ENCODE measurements at places on chromosomes 1 and 21.

DNA sequence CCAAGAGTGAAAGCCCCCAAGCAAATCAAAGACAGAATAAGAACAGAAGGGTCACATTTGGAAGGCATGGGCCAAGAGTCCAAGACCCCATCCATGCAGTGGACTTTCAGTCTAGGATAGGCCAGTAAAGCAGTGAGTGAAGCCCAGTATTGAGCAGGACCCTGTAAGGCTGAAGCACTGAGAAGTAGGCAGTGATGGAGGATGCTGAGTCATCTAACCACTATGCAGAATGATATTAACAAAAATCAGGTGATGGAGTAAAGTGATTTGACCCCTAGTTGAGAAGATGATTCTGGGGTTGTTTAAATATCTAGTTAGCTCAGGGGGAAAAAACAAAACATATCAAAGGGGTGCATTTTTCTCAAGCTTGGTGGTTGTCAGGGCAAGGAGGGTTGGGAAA lies 308.7 kb upstream of the PLXNA2 start:
- no peak for DNase-seq

- DNase-seq, result no peak
These were observed 276.9 kb downstream of the VAV3 start for GRCh38 chr1:107687849-107688753.

DNA sequence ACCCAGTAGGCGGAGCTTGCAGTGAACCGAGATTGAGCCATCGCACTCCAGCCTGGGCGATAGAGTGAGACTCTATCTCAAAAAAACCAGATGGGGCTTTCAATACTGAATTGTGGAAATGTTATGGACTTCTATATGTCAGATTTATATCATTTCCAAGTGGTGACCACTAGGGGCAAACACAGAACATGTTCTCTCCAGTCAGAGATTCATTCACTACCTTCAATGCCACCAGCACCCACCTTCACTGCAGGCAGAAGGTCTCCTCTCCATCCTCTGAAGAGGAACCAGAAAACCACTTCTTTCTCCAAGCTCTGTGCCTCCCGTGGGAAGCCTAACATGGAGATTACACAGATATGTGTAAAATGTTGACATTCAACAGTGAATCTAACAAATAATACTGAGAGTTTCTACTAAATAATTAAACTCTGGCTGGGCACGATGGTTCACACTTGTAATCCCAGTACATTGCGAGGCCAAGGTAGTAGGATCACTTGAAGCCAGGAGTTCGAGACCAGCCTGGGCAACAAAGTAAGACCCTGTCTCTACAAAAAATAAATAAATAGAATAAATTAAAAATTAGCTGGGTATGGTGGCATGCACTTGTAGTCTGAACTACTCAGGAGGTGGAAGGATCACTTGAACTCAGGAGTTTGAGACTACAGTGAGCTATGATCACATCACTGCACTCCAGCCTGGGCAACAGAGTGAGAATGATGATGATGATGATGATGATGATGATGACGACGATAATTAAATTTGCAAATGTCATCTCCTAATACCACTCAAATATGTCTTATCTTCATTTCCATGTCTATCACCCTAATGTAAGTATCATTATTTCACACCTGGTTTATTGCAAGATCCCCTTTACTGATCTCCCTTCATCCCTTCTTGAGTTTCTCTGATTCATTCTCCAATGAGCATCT lies 151.1 kb downstream of the ZNF281 start:
- no peak for DNase-seq

DNA sequence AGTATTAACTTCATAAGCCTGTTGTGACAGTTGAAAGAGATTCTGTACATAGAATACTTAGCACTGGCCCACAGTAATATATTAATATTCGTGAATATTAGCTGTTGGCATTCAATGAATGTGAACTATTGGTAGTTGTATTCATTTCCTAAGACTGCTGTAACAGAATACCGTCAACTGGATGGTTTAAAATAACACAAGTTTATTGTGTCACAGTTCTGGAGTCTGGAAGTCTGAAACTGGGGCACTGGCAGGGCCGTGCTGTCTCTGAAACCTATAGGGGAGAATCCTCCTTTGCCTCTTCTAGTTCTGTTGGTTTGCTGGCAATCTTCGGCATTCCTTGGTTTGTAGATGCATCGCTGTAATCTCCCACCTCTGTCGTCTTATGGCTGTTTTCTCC lies 47.5 kb downstream of the OLFML3 start:
- no peak for DNase-seq

DNA sequence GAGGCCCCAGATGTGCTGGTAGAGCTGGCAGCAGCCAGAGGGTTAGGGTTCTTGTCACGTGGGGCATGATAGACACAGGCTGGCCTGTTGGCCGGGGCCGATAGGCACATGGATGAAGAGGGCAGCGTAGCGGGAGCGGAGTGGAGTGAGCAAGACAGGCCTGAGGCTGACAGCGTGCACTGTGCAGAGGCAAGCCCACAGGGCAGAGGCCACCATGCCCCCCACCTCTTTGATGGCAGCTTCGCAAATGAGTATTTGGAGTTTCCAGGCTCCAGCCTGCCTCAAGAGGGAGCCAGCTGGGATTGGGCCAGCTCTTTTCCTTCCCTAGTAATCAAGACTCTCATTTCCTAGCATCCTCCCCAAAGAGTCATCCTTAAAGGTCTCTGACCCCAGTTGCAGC lies 43.5 kb downstream of the TMCC2 start:
- no peak for DNase-seq

GRCh38 chr1:66495495-66495894 lies 38.5 kb upstream of the SGIP1 start:
- DNase-seq, result no peak

GRCh38 chr1:201605385-201606010 lies 66.6 kb downstream of the NAV1 start:
- DNase-seq, result no peak

DNA sequence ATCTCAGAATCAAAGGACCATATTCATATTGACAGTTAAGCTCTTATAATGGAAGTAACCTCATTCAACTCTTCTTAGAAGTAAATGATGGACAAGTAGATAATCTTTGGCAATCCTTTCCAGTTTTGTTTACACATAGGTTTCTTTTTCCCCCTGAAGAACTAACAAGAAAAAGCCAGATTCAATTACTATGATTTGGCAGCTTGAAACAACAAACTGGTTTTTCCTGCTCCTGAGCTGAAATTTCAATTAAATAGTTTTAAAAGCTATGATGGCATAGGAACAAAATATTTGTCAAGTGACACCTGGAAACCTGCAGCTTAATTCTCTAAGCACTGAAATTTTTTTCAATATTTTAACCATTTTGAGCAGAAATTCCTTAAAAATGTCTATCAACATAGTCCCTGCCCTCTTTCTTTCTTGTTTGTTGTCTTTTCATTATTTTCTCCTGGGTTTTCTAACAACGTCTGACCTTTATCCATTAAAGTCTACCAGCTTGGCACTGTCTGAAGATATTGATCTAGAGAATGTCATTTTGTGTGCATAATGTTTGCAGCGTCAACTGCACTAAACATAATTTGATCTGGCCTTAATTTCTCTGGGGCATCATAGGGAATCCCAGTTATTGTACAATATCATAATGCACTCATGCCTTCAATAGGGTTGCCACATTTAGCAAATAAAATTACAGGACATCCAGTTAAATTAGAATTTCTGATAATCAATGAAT lies 4.0 kb upstream of the SLC35A3 start:
- no peak for DNase-seq

- DNase-seq, result no peak
These were observed 68.8 kb downstream of the RPS6KC1 start for GRCh38 chr1:213119794-213120193.

- no peak for DNase-seq
These were observed 189.6 kb downstream of the SMYD3 start for GRCh38 chr1:246317332-246318035.

DNA sequence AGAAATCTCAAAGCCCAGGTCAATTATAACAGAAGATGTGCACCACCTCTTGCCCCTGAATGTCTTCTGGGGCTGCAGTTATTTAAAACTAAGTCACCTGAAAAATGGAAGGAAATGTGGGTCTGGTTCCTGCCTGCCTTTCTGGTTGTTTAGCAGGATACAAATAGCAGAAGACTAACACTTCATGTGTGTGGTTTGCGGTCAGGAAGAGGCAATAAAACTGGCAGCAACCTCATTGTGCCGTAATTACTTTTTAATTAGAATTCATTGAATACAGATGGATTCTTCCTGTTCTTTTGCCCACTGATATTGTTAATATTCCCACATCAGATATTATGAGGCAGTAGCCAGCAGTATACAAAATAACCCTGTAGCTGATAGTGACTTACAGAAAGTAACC lies 345.7 kb downstream of the ZNF326 start:
- no peak for DNase-seq

- no peak for DNase-seq
These were observed 27.7 kb downstream of the NEK2 start for GRCh38 chr1:211647711-211648121.

GRCh38 chr1:163657719-163658118 lies 336.0 kb downstream of the NUF2 start:
- DNase-seq, result no peak

- no peak for DNase-seq
These were observed 222.0 kb downstream of the CAMTA1 start for GRCh38 chr1:7006996-7007871.

DNA sequence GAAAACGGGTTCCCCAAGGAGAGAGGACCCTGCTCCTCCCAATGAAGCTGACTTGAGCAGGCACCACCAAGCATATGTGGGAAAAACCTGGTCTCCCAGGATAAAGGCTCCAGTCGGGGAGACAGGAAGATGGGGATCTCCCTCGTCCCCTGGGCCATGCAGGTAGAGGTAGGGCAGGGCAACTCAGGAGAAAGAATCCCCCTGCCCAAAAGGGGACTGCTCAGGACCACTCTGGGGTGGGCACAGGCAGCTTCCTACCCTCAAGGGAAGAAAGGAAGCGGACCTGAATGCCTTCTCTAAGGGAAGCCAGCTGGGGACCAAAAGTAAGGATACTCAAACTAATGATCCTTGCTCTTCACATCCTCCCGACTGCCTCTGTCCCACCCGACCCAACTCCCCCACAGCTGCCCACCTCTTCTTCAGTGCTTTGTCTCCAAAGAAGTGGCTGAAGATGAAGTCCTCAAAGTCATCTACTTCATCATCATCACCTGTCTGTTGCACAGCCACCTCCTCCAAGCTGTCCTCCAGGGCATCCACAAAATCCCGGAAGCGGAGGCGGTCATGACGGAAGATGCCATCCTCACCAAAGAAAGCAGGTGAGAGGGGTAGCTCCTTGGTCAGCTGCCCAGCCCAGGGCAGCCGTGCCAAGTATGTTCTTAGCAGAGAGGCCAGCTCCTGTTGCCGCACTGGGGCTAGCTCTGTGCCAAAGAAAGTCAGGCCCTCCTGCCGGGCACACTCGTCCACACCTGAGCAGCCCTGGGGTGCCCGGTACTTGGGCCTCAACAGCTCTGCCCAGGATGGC lies 8.8 kb upstream of the PMVK start:
- no peak for DNase-seq

GRCh38 chr1:226678701-226679100 lies 60.4 kb downstream of the ITPKB start:
- no peak for DNase-seq

DNA sequence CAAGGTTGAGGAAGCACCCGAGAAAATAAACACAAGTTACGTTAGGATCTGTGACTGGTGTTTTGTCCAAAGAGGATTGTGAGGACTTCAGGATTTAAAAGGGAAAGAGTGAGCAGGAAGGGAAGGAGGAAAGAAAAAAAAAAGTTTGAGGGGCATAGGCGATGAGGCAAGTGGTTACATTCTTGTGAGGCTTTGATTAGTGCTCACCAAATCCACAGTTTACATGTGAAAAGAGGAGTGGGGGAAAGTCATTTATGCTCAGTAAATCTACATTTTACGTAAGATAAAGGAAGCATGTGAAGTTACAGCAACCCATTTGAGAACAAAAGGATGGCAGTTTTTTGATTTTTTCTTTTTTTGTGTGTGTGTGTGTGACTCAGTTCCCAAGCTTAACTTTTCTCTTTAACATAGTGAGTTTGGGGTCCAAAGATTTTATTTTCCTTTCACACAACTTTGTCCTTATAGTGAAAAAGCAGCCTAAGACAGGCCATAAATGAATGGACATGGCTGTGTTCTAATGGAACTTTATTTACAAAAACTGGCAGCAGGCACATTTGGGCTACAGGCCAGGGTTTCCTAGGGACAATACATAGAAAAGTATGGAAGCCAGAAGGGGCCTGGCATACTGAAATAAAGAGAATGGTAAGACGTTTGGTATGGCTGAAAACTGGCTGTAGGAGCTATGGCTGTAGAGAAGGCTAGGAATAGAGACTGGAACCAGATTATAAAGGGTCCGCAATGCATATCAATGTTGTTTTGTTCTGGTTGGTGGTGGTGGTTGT lies 121.7 kb downstream of the FGGY start:
- no peak for DNase-seq

- no peak for DNase-seq
These were observed 14.5 kb upstream of the CFAP298 start for GRCh38 chr21:32626621-32627196.

DNA sequence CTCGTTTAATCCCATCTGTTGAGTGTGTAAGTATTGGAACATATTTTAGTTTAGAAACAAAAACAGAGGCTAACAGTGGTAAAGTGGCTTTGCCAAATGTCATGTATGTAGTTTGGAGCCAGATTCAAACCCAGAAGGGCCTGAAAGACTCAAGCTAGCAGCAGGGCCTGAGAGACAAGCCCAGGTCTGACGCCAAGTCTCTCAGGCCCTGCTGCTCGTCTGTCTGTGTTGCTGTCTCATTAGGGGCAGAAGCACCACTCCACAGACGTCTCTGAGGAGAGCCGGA lies 8.3 kb downstream of the CITED4 start:
- no peak for DNase-seq

GRCh38 chr1:38003261-38004250 lies 1.8 kb downstream of the FHL3 start:
- DNase-seq, result no peak

- DNase-seq, result no peak
These were observed 989 bp upstream of the PIGR start for GRCh38 chr1:206947255-206947654.

DNA sequence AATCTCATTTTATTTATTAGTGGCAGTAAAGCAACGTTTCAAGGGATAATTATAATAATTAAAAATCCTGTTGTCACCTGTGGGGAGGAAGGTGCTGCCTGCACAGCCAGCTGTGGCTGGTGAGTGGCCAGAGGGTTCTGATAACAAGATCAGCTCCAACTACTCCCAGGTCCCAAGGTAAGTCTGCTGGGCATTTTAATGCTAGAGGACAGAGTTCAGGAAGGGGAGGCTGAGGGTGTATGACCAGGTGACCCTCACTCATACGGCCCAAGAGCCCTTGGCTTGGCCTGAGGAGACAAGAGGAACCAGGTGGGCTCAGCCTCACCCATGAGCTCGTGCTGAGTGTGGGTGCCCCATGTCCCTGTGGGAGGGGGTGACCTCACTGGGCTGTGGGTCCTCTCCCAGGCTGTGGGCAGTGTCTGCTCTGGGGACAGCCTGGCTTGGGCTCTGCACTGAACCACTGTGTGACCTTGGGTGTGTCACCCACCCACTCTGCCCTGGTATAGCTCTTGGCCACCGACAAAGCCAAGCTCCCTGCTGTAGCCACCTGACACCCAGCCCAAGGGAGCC lies 223.8 kb downstream of the PTPRU start:
- DNase-seq, result no peak

GRCh38 chr1:246270236-246270635 lies 236.8 kb downstream of the SMYD3 start:
- DNase-seq, result no peak

All from activated CD4-positive, alpha-beta T cell treated with anti-CD3 and anti-CD28 coated beads for 24 hours (primary cell).